Epithelial cell of proximal tubule (primary cell): ENCODE measurements at places on chromosomes 5 and 9. TPM values are rescaled to one million over a fixed set of nuclear protein-coding genes. Genes with fewer than 3 reads are reported as not detected.
A peak's percentile ranks its signal among the peaks of the same experiment; 100 is the strongest.

DNA sequence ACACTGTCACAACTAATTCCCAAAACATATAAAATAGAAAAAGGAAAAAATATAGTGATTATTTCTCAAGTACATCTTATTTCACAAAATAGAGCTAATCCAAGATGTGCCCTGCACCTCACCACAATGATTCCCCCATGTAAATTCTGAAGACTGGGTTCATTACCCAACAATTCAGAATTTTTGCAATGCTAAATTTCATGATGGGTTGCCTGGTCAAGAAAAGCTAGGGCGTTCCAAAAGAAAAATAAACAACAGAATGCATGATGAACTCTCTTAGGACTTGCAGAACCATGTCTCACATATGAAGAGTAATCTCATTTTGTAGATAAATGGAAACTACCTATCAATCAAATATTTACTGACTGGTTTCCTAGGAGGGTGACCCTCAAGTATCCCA is 259.6 kb upstream of the NFIL3 start:
- DNase-seq, result no peak

- DNase-seq, result no peak
These were observed 328.0 kb downstream of the PDE4D start for GRCh38 chr5:59565551-59565950.

IL4 gene
- total RNA-seq, result not detected in 2 replicates

GRCh38 chr9:106420511-106420944 is 442.4 kb upstream of the ZNF462 start:
- no peak for DNase-seq

- DNase-seq, result no peak
These were observed 235.7 kb downstream of the COMMD10 start for GRCh38 chr5:116320486-116320885.

DNA sequence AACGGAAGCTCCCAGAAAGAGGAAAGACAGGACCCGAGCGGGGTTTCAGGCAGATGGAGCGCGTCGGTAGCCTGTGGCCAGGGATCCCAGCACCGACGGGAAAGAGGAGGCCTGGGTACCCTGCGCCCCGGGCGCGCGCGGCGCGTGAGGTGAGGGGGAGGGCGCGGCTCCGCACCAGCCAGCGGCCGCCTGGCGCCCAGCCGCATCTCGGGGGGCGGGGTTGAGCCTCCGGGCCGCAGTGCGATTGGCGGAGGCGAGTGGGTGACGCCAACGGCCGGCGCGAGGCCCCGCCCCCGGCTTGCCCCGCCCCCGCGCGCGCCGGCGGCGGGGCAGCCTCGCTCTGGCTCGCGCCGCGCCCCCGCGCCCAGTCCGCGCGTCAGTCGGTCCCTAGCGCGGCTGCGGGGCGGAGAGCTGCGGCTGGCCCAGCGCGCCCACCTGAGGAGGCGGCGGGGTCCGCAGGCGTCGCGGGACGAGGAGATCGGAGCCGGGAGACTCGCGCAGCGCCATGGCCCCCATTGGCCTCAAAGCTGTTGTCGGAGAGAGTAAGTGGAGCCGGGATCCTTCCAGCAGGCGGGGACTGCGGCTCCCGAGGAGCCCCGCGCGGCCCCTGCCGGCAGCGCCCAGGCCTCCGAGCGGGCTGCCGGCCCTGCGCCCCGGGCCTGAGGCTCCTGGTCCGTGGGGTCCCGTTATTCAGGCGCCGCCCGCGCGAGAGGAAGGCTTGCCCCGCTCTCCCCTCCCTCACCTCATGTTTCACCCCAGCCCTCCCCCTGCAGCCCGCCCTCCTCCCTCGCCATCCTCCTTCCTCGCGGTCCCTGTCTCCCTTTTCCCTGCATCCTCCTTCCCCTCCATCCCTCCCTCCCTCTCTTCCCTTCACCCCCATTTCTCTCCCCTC is at the start of gene STXBP1:
TSS of gene STXBP1 (plus strand) at position 379 of the 892 bp plus-strand sequence. CDS start at position 506, 127 bp downstream.
- DNase-seq, result no peak

DNA sequence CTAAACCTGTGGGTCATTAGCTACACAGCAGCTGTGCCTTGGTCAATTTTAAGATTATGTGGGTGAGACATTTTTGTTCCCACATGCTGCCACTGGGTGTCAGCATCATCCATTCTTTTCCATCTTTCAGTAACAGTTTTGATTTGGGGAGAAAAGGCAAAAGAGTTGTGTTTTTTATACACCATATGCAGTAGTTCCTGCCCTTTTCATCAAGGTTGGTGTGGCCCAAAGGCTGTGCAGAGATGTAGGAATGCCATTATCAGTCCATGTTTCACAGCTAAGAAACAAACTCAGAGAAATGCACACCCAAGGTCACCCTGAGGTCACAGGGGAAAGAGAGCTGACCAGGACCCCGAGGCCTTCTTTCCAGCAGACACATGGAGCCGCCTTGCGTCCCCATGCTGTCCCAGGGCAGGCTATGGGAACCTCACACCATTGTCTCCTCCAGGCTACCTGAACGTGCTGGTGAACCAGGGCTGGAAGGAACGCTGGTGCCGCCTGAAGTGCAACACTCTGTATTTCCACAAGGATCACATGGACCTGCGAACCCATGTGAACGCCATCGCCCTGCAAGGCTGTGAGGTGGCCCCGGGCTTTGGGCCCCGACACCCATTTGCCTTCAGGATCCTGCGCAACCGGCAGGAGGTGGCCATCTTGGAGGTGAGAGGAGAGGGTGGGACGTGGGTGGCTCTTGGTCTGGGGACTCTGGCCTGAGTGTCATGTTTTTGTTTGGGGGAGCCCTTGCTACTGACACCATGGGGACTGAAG is 27.8 kb upstream of the GRPEL2 start:
- DNase-seq, result no peak

DNA sequence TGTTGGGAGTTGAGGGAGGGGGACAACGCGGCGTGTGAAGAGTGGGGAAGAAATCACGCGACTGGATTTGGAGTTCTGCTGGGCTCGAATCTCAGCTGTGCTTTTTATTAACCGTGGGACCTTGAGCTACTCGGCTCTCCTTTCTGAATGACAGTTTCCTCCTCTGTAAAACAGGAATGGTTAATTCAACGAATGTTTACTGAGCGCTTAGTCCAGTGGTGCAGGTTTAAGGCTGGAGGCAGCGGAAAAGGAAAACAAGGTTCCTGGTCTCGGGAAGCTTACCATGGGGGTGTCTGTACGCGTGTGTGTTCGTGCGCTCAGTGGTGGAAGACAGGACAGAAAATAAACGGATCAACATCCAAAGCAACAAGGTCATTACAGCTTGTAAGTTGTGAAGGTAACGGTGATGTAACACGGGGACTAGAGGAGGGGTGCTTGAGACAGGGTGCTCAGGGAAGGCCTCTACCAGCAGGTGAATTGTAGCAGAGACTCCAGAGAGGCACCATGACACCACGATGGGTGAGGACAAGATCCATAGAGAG is 277 bp downstream of the EIF4E1B start:
- DNase-seq, result no peak

GRIA1 gene
- not detected in 2 replicates for total RNA-seq

FAM193B gene
- total RNA-seq, result 22.4 and 36.4 TPM in 2 replicates

PCDHAC2 gene
- total RNA-seq, result not detected in 2 replicates

KCTD16 gene
- 0.06 and 0.14 TPM in 2 replicates for total RNA-seq

DNA sequence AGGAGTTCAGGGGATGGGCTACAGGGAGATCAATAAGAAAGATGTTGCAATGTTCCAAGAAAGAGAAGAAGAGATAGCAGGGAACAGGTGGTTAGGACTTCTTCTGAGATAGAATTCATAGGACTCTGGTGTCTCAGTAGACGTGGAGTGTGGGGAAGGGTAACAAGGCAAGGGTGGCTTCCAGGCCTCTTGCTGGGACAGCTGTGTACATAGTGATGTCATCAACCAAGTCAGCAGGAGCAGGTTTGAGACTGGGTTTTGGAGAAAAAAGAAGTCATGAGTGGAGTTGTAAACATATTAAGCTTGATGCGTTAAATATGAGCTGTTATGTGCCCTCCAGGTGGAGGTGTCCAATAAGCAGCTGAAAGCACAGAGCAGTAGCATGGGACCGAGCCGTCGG is 211.8 kb upstream of the RASEF start:
- no peak for DNase-seq

GRCh38 chr9:17166346-17166745 is 31.5 kb downstream of the CNTLN start:
- no peak for DNase-seq

TRIM41 gene
- total RNA-seq, result 10.6 and 12.4 TPM in 2 replicates

GRCh38 chr5:172689801-172690200 is 48.7 kb downstream of the NEURL1B start:
- no peak for DNase-seq

DNA sequence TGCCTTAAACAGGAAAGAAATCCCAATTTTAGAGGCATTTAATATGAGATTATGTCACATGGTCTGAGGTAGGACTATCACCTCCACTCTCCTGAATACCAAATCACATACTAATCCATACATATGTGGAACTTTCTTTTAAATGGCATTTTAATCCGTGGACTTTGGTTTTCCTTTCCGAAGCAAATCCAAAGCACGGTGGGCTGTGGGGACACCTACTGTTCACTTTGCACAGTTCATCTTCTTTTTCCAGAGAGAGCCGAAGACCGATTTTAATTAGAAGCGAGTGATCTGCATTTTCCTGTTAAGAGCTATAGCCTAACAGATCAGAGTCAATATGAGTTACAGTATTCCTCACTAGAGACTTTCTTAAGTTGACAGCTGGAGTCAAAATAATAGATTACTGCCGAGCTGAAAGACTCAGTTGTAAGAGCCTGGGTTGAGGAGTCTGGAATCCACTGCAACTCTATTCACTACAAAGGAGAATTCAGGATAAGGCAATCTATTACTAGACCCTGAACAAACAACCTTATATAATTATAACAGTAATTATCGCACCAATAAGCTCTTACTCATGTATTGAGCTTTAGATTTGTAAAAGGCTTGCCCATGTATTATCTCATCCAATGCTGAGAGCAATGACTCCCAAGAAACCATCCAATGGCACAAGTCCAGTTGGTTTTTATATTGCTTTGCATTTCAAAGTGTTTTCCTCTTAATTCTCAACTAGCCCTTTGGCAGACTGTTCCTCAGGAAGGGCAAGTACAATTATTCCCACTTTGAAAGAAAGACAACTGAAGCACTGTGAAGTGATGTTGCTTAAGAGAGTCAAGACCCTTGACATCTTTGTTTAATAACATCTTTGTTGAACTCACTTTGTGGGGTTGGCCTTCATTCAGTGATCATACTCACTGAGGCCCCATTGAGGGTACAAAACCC is 144.7 kb downstream of the TRPM6 start:
- DNase-seq, result no peak

LHX3 gene
- not detected in 2 replicates for total RNA-seq

DNA sequence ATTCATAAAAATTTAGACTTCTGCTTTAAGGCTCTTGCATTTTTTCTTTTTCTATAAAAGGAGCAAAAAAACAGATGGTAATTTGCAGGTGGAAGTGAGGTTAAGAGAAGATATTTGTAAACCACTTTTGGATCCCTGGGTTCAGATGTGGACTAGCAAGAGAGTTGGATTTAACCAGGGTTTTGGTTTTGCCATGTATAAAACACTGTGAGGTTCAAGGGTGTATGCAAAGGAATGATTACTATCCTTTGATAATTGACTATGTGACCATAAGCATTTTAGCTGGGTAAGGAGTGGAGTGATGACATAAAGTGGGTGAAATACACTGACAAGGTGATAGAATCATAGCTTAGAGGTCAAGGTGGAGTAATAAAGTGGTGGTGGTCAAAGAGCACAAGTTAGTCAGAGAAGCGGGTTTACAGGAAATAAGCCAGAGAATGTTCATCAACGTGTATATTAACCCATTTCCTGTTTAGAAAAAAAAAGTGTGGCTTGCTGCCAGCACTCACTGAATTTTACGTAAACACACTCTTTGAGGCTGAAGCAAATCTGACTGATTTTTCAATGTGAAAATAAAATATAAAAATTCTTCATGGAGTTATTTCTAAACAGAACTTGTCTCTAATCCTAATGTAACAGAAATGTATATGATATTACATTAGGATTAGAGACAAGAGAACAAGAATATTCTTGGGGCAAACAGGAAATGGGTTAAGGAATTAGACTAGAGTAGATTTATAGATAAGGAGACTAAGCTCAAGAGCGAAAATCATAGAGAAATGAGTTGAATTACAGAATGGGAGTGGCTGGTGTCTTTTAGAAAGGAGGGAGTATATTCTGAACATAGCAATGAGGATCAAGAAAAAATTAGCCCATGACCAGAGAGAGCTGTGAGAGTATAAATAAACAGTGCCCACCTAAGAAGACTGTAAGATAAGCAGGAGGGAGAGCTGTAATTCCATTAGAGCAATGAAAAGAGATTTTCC is 74.5 kb downstream of the CDKN2A start:
- DNase-seq, result peak; percentile 29

DNA sequence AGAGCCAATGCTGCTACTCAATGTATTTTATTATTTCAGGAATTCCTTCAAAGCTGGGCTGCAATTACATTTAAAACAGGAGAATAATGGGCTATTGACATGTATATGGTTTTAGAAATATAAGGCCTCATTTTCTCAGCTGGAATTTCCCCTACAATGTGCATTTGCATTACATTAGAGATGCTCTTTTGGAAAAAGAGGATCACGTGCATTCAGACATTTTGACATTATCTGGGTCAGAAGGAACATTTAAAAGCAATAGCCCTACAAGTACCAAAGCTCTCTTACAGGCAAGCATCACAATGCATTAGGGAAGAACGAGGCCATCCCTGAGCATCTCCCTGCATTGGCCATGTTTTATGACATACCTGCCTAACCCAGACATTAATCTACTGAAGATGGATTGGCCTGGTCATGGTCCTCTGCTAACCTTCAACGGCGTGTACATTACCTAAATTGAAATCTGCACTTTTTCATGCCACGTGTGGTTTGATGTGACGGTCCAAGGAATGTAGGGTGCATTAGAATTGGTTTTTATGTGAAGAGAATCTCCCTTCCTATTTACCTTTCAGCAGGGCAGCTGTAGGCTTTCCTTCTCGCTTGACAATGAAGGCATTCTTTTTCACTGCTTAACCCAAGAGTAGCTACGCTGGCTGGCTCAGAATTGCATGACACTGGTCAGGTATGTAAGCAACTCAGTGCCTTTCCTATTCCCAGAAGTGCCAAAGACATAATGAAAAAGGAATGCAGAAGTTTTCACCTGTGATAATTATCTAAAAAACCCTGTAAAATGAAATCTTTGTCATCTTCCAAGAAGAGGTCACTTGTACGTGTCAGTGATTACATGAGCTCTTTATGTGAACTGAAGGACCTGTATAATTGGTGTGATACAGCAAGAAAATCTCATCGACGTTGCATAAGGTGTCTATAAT is 212.3 kb upstream of the MPDZ start:
- DNase-seq, result no peak

DNA sequence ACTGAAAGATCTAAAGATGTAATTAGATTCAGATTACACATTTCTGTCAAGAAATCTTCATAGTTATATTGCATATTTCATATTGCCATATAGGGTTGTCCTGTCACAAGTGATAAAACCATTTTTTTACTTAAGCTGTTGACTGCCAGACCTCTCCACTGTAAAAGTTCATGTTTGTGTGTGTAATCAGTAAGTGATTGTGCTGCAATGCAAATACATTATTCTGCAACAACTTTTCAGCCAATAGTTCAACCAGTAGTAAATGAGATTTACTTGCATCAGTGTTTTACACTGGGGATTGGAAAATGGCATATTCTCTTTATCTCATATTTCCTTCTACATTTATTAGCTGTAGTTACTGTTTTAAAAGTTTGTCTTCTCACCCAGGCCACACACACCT is 603.9 kb upstream of the RORB start:
- DNase-seq, result no peak
